ENCODE measurements at places on chromosomes 5 and 9.

GRCh38 chr5:179060116-179061008, at the start of gene ZNF354C:
TSS of gene ZNF354C (plus strand) at chr5:179060373. CDS start at chr5:179062069, 1,696 bp downstream.
- peak; percentile 88 for DNase-seq

GRCh38 chr5:127088251-127088650, 14.9 kb upstream of the C5orf63 start:
- no peak for DNase-seq

DNA sequence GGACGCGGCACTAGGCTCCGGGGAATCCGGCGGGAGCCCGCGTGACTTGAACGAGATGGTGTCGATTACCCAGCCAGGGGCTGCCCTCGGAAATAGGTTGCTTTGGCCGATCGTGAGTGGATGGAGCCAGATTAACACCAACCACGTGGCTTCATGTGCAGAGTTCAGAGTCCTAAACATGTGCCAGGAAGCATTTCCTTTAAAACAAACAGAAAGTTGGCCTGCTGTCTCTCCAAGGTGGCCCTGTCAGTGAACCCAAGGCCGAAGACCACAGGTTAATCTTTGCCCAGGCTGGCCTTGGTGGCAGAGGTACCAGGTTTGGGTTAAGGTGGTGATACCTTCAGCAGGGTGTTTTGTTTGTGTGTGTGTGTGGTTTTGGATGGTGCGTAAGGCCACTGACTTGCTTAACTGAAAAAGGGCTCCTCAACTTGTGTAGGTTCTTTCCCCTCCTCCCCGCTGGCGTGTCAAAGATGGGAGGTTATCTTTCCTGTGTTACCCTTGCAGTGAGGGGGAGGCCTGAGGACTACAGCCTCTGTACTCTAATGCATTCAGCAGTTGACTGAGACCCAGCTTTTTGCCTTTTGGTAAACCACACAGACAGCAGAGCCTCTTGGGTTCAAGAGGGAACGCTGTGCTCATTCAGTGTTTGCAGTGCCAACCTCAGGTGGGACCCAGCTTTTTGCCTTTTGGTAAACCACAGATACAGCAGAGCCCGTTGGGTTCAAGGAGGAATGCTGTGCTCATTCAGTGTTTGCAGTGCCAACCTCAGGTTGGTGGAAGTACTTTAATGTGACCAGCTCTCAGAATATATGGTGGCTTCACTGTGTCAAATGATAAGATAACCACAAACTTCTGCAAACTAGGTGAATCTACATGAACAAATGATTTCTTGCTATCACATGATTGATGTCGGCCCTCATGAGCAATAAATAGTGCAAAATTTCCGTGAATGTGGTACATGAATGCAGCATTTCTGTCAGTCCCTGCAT, 1.4 kb downstream of the IQGAP2 start:
- peak; percentile 71 for DNase-seq

DNA sequence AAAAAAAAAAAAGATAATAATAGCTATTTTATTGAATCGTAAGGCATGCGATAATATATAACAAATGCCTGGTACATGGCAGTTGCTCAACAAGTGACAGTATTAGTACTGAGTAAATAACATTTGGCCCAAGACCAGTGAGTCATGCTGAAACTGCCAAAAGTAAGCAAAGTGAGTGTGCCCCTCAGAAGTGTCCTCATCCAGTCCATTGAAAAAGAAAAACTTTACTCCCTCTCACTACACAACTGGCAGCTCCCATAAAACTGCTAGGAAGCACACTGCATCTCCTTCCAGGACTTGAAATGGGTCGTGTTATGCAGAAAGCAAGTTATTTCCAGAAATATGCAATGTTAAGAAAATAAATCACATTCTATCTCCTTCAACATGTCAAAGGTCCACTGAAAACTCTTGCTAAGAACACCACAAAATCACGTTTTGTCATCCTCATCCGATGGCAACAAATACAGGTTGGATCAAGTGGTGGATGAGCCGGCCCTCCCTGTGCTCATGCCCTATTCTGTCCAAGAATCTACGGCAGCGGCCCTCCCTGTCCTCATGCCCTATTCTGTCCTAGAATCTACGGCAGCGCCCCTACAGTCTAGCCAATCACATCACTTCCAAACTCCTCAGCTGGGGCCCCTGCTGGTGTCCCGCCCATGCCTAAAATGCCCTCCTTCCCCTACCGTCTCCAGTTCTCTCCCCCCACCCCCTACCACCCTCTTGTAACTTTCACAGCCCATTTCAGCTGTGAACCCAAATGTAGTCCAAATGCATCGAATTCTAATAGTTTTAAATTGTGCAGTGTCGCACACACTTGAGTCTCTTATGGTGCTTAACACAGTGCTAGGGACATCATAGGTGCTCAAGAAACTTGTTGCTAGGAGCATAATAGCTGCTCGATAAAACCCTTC, 12.5 kb downstream of the PTCH1 start:
- DNase-seq = no peak

- DNase-seq = no peak
These were observed 1217.9 kb upstream of the ACO1 start for GRCh38 chr9:31166516-31166915.

DNA sequence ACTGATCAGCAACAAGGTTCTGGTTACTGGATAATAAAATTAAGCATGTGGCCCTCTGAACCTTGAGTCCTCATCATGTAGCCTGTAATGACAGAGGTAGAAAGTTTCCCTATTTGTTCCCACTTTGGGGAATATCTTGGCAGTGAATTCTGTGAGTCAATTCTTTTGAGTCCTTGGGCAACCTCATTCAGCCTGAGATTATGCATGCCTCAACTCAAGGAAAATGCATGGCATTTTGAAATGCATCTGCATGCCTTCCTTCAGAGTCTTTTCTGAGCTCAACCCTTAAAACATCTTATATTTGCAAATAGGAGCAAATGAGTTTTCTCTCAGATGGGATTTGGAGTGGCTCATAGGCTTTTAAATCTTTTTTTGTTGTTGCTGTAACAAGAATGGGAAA, 218.1 kb upstream of the CD180 start:
- no peak for DNase-seq

DNA sequence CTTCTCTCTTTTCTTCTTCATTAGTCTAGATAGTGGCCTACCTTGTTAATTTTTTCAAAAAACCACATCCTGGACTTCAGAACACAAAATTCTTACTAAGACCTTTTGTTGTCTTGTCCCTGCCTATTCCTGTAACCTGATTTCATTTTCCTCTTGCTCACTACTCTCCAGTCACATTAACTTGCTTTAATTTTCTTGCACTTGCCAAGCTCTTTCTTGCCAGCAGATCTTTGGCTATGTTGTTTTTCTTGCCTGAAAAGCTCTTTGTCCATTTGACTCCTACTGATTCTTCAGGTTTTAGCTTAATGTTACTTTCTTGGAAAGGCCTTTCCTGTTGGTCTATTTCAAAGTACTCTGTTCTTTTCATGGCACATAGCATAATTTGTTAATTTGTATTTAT, 356.8 kb downstream of the OSTF1 start:
- no peak for DNase-seq

GRCh38 chr5:13251623-13252376, 692.7 kb downstream of the DNAH5 start:
- DNase-seq = no peak

- DNase-seq = no peak
These were observed 32.1 kb downstream of the PRRC1 start for GRCh38 chr5:127549551-127549950.

- no peak for DNase-seq
These were observed 29.3 kb upstream of the TBC1D2 start for GRCh38 chr9:98284754-98285153.

GRCh38 chr9:86670076-86670475, 277.2 kb downstream of the GAS1 start:
- DNase-seq = no peak

DNA sequence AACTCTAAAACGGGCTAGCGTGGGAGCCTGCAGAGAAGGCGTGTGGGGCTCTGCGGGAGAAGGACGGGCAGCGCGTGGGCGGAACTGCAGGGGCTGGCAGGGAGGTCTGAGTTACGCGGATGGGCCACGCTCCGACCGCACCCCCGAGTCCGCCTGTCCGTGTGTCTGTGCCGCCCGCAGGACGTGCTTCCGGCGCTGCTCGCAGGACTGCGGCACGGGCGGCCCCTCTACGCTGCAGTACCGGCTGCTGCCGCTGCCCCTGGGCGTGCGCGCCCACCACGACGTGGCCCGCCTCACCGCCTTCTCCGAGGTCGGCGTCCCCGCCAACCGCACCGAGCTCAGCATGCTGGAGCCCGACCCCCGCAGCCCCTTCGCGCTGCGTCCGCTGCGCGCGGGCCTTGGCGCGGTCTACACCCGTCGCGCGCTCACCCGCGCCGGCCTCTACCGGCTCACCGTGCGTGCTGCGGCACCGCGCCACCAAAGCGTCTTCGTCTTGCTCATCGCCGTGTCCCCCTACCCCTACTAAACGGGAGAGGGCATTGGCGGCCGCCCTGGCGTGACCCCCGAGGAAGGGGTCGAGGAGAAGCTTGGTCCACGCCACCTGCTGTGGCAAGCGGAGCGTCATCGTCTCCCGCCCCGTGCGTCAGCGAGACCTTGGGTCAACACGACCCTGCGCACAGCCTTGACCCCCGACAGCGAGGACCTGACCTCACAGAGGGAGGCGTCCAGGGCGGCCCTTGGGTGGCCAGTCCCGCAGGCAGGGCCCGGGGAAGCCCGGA, 11.4 kb upstream of the ASS1 start:
- peak; percentile 67 for DNase-seq

DNA sequence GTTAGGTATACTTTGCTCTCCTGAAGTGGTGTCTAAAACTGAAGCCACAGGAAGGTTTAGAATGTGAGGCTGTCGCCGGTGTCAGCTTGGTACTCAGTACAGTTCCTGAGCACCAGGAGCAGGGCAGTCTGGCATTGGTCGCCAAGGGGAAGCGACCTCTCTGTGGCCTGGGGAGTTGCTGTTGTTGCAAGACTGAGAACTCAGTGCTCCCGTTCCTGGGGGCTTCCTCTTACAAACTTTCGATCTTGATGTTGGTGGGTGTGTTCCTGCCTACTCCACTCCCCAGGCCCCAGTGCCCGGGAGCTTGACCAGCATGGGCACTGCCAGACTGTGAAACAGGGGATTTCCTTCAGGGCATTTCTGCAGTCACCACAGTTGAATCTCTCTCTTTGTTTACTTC, 52.4 kb upstream of the PPARGC1B start:
- no peak for DNase-seq

GRCh38 chr5:173940269-173940668, 48.7 kb upstream of the C5orf47 start:
- no peak for DNase-seq

DNA sequence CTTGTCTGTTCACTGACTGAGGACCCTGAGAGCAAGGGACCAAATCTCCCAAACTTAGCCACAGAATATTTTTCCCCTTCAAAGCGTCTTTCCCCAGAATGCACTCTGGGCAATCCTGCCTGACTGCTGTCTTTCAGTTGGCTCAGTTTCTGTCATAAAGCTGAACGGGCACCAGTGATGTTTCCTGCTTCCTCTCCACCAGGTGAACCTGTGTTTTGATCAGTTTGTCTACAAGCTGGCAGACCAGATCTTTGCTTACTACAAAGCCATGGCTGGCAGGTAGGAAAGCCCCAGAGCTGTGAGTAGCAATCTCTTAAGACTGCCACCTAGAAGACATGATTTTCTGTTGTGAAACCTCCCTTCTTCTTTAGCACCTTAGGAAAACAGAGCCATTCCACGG, 61.8 kb downstream of the CYFIP2 start:
- no peak for DNase-seq

- no peak for DNase-seq
These were observed 9.7 kb upstream of the MEF2C start for GRCh38 chr5:88892669-88893068.

DNA sequence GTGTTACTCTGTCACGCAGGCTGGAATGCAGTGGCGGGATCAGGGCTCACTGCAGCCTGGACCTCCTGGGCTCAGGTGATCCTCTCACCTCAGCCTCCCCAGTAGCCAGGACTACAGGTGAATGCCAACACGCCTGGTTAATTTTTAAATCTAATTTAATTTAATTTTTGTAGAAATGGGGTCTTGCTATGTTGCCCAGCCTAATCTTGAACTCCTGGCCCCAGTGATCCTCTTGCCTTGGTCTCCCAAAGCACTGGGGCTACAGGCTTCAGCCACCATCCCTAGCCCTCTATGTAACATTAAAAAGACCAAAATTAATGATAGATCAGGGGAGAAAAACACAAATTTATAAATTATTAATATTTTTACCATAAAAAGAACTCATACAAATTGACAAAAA, 11.3 kb upstream of the UBAP2 start:
- no peak for DNase-seq

GRCh38 chr5:79753877-79754645, 64.4 kb downstream of the CMYA5 start:
- DNase-seq = no peak

DNA sequence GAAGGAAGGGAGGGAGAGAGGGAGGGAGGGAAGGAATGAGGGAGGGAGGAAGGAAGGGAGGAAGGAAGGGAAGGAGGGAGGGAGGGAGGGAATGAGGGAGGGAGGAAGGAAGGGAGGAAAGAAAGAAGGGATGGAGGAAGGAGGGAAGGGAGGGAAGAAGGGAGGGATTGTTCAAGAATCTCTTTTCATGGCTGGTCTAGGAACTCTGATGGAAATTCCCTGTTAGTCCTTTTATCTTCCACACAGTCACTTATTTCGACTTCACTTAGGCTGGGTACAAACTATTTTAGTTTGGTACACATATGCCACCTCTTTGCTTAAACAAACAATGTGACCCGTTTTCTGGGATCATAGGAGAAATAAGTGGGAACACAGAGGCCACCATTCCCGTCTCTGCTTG, 435.6 kb upstream of the WWC1 start:
- no peak for DNase-seq

- DNase-seq = no peak
These were observed 418.2 kb downstream of the IRX2 start for GRCh38 chr5:2333291-2333690.

- DNase-seq = no peak
These were observed 820.7 kb upstream of the TYRP1 start for GRCh38 chr9:11872471-11872870.

GRCh38 chr5:115850744-115851416, 9.1 kb downstream of the AP3S1 start:
- DNase-seq = no peak

GRCh38 chr5:179301376-179301775, 43.9 kb downstream of the ADAMTS2 start:
- DNase-seq = no peak

DNA sequence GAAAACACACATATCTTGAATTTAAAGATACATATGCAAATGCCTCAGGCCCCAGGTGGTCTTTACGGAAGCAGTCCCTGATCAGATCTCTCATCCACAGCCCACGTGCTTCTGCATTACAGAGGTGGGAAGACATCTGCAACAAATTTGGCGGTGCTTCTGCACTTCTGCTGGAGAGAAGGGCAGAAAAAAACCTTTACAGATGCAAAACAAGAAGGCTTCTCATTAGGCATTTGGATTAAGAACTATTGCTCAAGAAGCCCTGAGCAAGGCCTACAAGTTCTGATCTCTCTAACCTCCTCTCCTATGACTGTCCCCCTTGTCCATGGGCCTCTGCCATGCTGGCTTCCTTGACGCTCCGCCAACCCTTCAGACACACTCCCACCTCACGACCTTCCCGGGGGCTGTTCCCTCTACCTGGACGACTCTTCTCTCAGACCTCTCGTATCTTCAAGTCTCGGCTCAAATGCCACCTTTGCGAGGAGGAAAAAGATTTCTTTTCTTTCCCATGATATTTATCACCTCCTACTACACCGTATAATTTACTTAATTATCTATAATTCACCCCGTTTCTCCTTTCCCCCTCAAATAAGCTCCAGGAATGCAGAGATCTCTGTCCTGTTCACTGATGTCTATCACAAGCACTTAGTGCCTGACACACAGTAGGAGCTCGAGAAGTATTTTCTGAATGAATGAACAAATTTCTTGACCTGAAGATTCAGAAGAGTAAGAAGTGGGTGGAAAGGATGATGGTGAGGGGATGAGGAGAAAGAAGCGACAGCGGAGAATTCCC, 1.1 kb downstream of the MTMR12 start:
- no peak for DNase-seq

- no peak for DNase-seq
These were observed 212.7 kb upstream of the PIK3R1 start for GRCh38 chr5:68002836-68003235.

Measured in stimulated activated naive CD8-positive, alpha-beta T cell treated with anti-CD3 and anti-CD28 coated beads, Interleukin-15, Interleukin-2, amounts not matched to agents 100 U/mL and 50 U/mL, for 24 hours (primary cell).